Breast epithelium (tissue), 4 donors: ENCODE measurements at places on chromosomes 7 and 10. TPM values are rescaled to one million over a fixed set of nuclear protein-coding genes. Genes with fewer than 3 reads are reported as not detected.
A peak's percentile ranks its signal among the peaks of the same experiment; 100 is the strongest.

Gene PCDH15
- not detected for total RNA-seq

Gene SUN3
- total RNA-seq = not detected

Gene PRKCQ
- 1.8 TPM for total RNA-seq

Gene TAC1
- total RNA-seq = 0.32 TPM

Gene EPHB6
- total RNA-seq = 29.6 TPM

Gene SCIN
- 1.3 TPM for total RNA-seq

Gene CRYGN
- total RNA-seq = not detected

Gene CDH23
- 8.5 TPM for total RNA-seq

Gene RBP3
- total RNA-seq = not detected

Gene FFAR4
- 2.9 TPM for total RNA-seq

Gene HMX3
- not detected for total RNA-seq

Gene PTF1A
- total RNA-seq = not detected

GRCh38 chr7:46745707-46746090 lies 824.6 kb upstream of the IGFBP3 start:
- H3K27me3 ChIP-seq = no peaks in the 10 kb centered on the region

DNA sequence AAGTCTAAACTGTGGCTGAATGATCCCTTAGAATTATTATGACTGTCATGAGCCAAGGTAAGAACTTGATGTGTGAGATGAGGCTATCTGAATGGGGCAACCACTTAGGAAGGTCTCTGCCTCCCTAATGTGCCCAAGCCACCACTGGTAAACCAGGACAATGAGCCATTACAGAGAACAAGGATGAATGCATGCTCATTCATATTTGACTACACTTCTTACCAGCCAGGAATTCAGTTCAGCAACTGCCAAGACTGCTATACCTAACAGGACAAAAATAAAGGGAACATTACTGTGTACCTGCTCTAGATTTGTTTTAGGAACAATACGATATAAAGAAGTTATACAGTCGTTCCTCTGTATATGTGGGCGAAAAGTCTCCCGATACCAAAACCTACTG lies 23.0 kb downstream of the MPP7 start:
- no peak for DNase-seq
- H3K4me1 ChIP-seq = no peaks in the 10 kb centered on the region
- H3K27me3 ChIP-seq = no peaks in the 10 kb centered on the region
- H3K27ac ChIP-seq = no peak overlapping the region
- H3K4me3 ChIP-seq = no peak overlapping the region
- no peaks in the 10 kb centered on the region for H3K36me3 ChIP-seq

- no peak for DNase-seq
- H3K4me1 ChIP-seq = no peaks in the 10 kb centered on the region
- no peak overlapping the region for H3K4me3 ChIP-seq
- H3K27ac ChIP-seq = no peak overlapping the region
- H3K27me3 ChIP-seq = peaks cover 10% of the 10 kb centered on the region
Observed at GRCh38 chr10:132837905-132838304, 52.0 kb upstream of the NKX6-2 start.

DNA sequence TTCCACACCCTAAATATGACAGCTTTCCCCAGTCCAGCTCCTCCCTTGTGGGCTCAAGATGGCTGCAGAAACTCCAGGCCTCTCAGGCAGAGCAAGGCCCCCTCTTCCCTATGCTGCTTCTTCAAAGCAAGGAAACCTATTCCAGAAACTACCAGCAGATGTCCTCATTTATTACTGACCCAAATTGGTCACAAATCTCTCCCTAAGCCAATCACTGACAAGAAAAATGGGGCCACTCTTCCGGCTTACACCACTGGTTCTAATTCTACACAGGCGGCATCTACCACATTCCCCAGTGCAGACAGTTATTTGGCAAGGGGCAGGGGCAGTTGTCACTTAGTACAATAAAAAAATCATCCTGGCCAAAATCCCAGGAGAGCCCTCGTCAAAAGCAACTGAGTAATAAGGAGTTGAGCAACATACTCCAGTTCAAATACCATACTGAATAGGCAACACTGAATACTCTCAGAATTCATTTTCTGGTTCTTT lies 150.4 kb downstream of the SFMBT2 start:
- peak overlapping the region; percentile 37 for H3K27ac ChIP-seq
- DNase-seq = peak; percentile 65
- no peaks in the 10 kb centered on the region for H3K36me3 ChIP-seq

- H3K4me1 ChIP-seq = no peaks in the 10 kb centered on the region
- no peaks in the 10 kb centered on the region for H3K27me3 ChIP-seq
- H3K4me3 ChIP-seq = no peak overlapping the region
- DNase-seq = no peak
Observed at GRCh38 chr7:44431091-44431608, 59.3 kb downstream of the NUDCD3 start.

DNA sequence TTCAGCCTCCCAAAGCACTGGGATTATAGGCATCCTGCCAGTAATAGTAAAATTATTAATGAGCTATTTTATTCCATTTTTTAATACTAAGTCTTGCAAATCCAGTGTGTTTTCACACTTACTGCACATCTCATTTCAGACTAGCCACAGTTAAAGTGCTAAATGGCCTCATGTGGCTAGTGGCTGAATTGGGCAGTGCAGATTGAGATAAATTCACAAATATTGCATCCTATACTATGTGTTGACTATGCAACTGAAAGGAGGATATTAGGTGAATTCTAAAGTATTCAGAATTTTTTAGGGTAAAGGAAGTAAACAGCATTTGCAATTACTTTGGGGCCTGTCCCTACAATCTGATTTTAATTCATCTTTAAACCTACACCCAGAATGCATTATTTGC lies 10.2 kb downstream of the APBB1IP start:
- no peak overlapping the region for H3K4me3 ChIP-seq
- DNase-seq = no peak
- H3K4me1 ChIP-seq = no peaks in the 10 kb centered on the region
- no peaks in the 10 kb centered on the region for H3K36me3 ChIP-seq
- no peaks in the 10 kb centered on the region for H3K27me3 ChIP-seq

DNA sequence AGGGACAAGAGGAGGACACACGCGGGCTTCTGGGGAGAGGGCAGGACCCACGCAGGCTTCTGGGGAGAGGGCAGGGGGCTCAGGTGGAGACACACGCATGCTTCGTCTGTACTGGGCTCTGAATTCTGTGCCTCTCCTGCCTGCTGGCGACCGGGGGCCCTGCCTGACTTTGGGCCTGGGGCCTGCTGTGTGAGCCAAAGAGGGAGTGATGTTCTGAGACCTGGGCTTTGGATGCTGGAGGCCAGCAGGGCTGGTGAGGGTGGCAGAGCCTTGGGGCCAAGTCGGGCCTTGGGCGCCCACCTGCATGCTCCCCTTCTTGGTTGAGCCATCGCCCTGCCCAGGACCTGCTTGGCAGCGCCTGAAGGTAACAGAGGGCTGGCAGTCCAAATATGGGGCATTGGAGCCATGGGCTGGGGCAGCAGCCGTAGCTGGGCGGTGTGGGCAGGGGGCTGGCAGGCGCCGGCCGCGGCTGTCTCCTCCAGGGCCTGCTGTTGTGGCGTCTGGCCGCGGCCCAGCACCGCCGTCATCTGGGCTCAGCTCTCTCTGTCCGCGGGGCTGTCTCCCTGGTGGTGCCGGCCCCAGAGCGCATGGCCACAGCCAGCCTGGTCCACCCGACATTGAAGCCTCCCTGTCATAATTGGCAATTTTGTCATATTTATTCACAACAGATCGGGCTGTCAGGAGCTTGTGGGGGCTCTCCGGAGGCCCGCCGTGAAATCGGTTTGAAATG lies 78.9 kb downstream of the UNCX start:
- no peaks in the 10 kb centered on the region for H3K27me3 ChIP-seq
- no peak overlapping the region for H3K27ac ChIP-seq
- no peak for DNase-seq
- no peaks in the 10 kb centered on the region for H3K4me1 ChIP-seq
- H3K4me3 ChIP-seq = no peak overlapping the region

DNA sequence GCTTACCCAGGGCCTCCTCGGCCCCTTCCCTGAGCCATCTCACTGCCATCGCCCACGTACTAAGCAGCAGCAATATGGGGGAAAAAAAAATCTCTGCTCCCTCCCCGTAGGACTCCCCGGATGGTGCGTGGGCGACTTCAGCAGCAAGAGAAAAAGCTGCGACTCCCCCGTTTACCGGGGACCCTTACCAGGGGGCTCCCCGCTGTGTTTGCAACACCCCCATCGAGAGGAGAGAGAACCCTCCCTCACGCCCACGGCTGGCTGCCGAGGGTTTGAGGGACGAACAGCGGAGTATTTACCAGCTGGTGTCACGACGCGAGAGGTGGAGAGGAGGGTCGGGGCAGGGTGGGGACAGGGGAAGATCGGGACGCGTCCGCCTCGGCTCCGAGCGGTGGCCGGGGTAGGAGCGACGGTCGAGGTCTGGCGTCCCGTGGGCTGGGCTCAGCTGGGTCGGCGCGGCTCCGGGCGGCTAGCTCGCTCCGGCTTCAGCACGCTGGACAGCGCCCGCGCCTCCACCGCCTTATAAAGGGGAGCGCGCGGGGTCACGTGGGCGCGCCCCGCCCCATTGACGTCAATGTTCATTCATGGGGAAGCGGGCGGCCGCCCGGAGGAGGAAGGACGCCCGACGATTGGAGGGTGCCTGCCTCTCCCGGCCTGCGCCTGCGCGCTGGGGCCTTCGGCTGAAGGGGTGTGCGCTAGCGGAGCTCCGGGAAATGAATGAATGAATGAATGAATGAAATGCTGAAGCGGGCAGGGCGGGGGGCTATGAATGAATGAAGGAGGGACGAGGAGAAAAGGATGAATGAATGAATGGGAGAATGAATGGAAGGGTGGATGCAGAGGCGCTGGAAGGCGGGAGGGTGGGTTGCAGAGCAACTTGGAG lies at the start of gene VGF:
VGF (minus strand) TSS at position 495 of the 883 bp plus-strand sequence. CDS start 726 bp downstream, outside the sequence.
- peaks cover 21% of the 10 kb centered on the region for H3K27me3 ChIP-seq
- peak; percentile 81 for DNase-seq
- H3K4me1 ChIP-seq = peaks cover 14% of the 10 kb centered on the region
- H3K27ac ChIP-seq = no peak within 1 kb of the TSS

- H3K27ac ChIP-seq = peak overlapping the region; percentile 74
- H3K27me3 ChIP-seq = no peaks in the 10 kb centered on the region
- no peaks in the 10 kb centered on the region for H3K36me3 ChIP-seq
- peaks cover 9% of the 10 kb centered on the region for H3K4me1 ChIP-seq
Observed at GRCh38 chr10:78028438-78029268, 662 bp downstream of the POLR3A start.

- no peak overlapping the region for H3K4me3 ChIP-seq
- H3K27ac ChIP-seq = no peak overlapping the region
- DNase-seq = no peak
- no peaks in the 10 kb centered on the region for H3K27me3 ChIP-seq
- no peaks in the 10 kb centered on the region for H3K4me1 ChIP-seq
Observed at GRCh38 chr7:141974831-141975230, 1.3 kb upstream of the TAS2R38 start.

GRCh38 chr10:22314852-22315251 lies 1.3 kb upstream of the COMMD3 start:
- no peak overlapping the region for H3K27ac ChIP-seq
- no peaks in the 10 kb centered on the region for H3K4me1 ChIP-seq
- no peaks in the 10 kb centered on the region for H3K27me3 ChIP-seq
- H3K36me3 ChIP-seq = no peaks in the 10 kb centered on the region

- no peaks in the 10 kb centered on the region for H3K27me3 ChIP-seq
- no peak overlapping the region for H3K27ac ChIP-seq
- H3K36me3 ChIP-seq = no peaks in the 10 kb centered on the region
- no peaks in the 10 kb centered on the region for H3K4me1 ChIP-seq
- no peak for DNase-seq
- H3K4me3 ChIP-seq = no peak overlapping the region
Observed at GRCh38 chr10:24193330-24193729, 15.6 kb upstream of the KIAA1217 start.
